Hypothalamus (tissue), 51 donors: ENCODE measurements at places on chromosomes 3 and 15.

DNA sequence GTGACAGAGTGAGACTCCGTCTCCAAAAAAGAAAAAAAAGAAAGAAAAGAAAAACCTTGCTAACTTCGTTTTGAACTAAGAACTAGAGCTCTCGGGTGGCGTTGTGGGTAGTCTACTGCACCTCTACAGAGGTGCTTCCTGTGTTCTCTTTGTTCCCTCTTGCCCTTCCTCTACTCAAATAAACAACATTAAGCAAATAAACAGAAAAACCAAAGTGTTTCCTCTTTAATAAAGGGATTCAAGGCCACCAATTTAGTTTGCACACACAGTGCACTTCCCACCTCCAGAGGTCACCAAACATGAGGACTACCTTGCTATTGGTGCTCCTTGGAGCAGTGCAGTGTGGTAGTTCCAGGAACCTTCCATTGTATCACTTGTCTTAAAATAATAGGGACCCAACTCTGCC, 354.2 kb upstream of the TBL1XR1 start:
- DNase-seq: no peak

DNA sequence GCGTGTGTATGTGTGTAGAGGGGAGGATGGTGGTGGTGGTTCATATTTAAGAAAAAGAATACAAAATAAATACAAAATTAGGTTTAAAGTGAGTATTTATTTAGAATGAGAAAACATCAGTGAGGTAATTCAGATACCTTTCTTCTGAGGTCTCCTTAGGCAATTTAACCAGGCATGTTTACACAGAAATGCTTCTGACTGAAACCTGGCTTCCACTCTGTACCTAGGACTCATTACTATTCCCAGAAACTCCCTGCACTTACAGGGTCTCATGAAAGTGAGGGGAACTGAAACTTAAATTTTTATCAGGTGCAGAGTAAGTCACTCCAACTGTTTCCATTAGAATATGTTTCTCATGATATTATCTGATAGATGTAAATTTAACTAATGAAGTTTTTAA, 10.3 kb upstream of the DIPK2A start:
- DNase-seq: no peak

DNA sequence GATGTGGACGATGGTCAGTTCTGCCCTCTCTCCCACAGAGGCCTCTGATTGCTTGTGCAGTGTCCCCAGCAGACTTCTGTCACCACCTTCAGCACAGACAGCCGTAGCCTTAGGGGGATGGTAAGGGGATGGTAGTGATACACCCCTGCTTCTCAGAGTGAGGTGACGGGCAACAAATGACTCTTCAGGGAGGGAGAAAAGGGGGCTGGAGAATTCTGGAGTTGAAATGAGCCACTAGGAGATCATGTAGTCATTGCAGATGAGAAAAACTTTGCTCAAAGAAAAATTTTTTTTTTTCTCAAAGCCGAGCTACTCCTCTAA, 29.6 kb upstream of the TIMP4 start:
- DNase-seq: no peak

DNA sequence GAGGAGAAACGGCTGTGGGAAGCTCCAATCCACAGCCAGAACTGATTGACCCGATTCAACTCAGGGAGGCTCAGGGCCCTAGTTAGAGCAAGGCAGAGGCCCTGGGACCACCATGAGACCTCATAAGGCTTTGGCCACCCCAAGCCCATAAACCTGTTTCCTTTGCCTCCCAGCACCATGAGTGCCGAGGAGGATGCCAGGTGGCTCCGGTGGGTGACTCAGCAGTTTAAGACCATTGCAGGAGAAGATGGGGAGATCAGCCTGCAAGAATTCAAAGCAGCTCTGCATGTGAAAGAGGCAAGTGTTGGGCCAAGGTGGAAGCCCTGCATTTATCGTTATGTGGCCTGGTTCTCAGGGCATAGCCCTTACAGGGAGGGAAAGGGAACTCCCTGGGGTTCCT, 11.9 kb downstream of the NOX5 start:
- DNase-seq: no peak

DNA sequence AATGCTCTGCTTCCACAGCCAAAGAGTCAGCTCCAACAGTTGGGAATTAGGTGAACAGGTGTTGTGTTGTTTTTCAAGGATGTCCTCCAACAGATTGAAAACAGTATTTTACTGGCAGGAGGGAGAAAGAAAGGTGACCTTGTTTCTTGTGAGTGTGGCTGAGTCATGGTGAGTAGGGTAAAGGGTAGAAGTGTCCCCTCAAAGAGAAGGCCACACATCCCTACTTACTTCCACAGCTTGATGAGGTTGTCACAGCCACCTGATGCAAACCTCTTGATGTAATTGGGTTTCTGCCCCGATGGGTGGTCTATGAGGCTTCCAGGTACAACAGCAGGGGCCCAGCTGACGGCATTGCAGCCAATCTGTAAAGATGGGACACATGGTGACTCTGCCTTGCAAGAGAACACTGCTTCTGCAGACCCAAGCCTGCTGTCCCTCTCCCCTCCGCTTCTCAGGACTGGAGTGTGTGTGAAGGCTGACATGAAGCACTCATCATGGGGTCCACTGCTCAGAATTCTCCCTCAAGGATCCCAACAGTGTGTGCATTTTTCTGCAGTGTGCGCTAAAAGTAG, 12.7 kb upstream of the GHRL start:
- no peak for DNase-seq
